ENCODE measurements at places on chromosomes 16 and 17.

DNA sequence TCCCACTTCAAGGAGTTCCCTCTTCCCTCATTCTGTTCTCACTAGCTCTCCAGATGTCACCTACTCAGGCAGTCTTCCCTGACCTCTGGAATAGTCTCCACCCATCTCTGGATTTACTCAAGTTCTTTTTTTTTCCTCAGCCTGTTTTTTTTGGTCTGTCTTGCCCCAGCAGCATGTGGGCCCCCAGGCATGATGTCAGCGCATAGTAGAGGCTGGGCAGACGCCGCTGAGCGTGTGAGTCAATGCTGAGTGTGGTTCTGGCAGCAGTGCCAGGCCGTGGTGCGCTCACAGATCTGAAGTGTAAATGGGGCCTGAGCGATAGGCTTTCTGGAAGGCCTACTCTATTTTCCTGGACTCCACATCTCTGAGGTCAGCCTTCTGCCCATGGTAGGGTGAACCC is 2.7 kb upstream of the KCNJ18 start:
- DNase-seq, result no peak

- DNase-seq, result no peak
Observed at GRCh38 chr16:53369921-53370320, 64.3 kb upstream of the RBL2 start.

DNA sequence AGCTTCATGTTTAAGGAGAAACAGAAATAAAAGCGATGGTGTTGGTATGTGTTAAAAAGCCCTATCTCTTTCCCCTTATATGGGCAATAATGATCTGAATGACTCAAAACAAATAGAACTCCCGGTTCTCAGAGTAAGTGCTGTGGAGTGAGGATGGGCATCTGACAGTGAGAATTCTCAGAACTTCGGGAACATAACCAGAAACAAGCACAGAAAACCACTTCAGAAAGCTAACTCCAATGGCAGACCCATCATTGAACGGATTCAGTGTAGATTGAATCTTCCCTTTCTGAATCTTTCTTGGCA is 67.2 kb downstream of the CDH8 start:
- DNase-seq, result no peak

DNA sequence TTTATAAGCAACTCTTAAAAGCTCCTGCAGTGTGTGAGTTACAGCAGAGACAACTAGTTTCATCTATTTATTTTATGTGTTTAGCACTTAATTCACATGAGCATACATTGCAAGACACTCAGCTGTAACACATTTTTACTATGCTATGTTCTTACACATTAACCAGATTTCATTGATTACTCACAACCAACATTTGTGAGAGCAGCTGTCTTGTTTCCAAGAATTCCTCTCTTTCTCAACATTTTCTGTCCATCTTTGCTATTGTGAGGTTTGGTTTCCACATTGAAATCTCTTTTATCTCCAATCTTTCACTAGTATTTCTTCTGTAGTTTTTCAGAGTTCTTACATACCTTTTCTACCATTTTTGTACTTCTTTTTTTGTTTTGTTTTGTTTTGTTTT is 51.2 kb downstream of the COPRS start:
- no peak for DNase-seq

DNA sequence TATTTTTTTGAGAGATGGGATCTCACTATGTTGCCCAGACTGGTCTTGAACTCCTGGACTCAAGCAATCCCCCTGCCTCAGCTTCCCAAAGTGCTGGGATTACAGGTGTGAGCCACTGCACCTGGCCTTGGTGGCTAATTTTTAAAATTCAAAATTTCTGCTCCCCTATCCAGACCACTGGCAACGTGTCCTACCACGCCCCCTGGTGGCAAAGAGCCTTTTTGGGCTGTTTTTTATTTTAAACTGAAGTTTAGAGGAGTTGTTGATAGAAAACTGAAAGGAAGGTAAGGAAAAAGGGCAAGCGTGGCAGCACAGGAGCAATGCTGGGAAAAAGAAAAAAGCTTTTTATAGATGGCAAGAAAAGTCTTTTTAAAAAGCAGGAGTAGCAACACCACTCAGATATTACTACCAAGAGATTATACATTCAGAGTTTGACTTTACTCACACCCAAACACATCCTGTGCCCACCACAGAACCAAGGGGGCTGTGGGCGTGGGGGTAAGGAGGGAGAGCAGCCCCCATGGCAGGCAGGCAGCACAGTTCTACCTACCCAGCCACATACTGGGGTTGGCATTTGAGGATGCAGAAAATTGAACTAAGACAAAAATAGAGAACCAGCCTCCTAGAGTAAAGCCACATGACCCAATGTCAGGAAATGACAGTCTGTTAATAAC is 4.2 kb upstream of the MXRA7 start:
- peak; percentile 72 for DNase-seq

DNA sequence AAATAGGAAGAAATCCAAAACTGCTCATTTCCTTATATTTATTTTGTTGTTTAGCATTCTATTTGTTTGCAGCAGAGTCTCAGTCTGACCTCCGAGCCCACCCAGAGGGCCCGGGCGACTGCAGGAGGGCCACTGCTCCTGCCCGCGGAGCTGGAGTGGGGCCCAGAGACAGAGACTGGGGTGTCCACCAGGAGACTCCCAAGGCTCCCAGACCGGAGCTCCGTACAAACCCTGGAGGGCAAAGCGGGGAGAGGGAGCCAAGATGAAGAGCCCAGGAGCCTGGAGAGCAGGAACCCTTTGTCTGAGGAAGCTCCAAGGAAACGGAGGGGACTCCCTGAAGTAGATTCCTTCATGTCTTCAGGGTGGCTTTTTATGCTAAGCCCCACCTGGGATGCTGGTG is 57.9 kb downstream of the AXIN2 start:
- no peak for DNase-seq

DNA sequence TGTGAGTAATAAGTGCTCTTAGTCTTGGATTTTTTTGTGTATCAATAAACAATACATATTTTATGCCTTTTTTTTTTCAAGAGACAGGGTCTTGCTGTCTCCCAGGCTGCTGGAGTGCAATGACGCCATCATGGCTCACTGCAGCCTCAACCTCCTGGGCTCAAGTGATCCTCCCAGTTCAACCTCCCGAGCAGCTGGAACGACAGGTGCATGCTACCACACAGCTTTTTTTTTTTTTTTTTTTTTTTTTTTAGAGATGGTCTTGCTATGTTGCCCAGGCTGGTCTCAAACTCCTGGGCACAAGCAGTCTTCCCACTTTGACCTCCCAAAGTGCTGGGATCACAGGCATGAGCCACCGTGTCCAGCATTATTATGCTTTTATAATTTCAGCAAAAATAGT is 13.0 kb downstream of the ACSF2 start:
- DNase-seq, result no peak

DNA sequence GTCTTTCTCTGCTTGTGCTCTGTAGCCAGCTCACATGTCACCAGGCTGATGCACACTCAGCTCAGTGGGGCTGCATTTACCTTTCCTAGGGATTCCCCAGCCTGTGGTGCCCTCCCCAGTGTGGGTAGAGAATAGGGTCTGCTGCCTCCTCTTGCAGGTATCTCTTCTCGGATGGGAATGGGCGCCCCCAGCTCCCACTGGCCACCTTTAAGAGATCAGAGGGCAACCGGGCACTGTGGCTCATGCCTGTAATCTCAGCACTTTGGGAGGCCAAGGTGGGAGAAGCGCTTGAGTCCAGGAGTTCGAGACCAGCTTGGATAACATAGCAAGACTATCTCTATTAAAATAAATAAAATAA is 3.3 kb downstream of the XYLT2 start:
- DNase-seq, result no peak

DNA sequence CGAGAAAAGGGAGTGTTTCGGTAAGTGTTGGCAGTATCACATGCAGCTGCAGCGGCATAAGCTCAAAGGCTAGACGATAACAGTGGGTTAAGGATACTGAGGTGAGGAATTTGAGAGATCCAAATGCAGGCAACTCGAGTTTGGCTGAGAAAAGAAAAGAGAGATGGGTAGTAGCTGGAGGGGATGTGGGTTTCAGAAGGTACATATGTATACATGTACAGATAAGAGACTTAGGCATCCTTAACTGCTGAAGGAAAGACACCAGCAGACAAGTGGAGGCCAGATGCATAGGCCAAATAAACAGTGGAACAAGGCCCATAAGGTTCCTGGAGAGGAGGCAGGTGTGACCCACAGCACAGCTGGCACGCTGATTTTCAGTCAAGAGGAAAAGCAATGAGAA is 86.6 kb upstream of the NETO2 start:
- DNase-seq, result no peak

- DNase-seq, result no peak
Observed at GRCh38 chr17:72711521-72712310, 380.8 kb downstream of the SLC39A11 start.

- DNase-seq, result peak; percentile 95
Observed at GRCh38 chr17:58329810-58330537, 1.4 kb upstream of the TSPOAP1 start.

DNA sequence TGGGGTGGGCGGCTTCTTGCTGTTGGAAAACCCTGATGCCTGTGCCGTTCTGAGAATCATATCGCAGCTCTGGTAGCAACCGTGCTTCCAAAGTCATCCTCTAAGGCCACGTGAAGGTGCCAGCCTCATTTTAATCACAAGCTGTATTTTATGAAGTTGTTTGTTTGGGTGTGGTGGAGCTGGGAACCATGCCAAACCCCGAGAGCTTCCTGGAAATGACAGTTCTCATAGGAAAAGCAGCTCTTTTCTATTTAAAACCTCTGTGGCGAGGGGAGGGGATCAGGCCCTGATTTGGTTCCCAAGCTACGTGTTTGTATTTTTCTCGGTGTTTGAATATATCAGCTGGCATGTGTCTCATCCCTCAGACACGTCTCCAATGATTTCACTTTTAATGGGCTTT is 21.7 kb downstream of the KNOP1 start:
- DNase-seq, result no peak

DNA sequence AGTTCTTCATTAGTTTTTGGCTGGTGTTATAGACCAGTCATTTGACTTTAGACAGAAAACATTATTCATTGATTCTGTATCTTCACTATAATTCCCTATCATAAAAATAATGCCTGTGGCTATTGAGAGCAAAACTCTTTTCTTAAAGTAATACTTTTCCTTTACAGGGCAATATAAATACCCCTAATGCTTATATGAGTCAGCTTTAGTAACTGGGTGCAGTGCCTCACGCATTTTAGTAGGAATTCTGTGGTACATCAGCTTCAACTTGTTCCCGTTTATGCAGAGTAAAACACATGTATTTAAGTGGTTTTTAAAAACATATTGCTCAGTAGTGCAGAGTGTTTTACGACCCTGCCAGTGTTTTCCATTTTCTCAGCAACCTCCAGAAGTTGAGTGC is 68.1 kb downstream of the SEC14L1 start:
- DNase-seq, result no peak

GRCh38 chr16:67199011-67199807 is at the start of gene ELMO3:
Gene ELMO3, plus strand, starts transcription at chr16:67199131. Its CDS starts 196 bp downstream, at chr16:67199327.
- DNase-seq, result no peak

DNA sequence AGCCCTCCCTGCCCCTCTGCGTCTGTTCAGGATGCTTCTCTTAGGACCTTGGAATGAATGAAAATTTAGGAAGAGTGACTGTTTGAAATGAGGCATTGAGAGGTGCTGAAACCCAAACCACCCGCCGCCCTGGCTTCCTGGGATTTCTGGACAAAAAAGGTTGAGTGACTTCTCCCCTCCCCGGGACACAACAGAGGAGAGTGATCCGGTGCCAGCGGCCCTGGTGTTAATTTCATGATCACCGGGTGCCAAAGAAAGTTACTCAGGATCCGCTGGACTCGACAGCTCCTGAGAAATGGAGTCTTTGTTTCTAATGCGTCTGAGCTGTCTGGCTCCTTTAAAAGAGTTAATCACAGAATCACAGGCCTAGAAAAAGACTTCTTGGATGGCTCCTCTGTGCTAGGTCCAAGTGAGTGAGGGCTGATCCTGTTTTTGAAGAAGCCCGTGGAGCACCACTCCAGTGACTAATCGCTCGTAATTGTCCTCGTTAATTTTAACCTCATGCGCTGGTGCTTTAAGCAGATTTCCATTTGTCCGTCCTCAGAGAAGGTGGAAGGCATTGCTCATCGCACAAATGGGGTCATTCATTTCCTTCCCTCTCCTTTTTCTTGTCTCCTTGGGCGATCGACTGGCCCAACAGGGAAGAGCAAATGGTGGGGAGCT is 144.4 kb upstream of the ZFHX3 start:
- no peak for DNase-seq

DNA sequence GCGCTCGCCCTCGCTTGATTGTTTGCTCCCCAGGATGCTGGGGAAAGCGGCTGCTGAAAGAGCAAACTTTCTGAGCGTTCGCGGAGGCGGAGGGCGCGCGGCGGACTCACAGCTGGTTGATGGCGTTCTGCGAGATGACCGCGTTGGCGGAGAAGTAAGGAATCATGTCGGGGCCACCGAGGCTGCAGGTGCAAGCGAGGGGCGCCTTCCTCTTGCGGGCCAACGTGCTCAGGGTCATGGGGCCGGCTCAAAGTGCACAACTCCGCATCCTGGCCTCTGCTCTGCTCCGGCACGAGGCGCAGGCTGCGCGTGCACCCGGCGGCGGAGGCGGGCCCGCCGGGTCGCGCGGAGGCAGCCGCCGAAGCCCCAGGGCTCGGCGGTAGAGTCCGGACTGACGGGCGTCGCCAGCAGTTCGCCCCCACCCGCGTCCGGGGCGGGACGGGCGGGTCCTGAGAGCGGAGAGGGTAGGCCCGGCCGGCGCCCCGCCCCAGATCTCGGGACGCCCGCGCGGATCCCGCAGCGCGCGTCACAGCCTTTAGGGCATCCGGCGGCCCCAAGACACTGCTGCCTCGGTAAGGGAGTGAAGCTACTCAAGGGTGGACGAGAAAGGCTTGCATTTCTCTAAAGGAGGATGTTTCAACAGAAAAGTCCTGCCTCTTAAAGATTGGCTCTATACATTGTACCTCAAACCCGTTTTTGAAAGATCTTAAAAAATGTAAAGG is 138.5 kb upstream of the CORO6 start:
- peak; percentile 94 for DNase-seq

DNA sequence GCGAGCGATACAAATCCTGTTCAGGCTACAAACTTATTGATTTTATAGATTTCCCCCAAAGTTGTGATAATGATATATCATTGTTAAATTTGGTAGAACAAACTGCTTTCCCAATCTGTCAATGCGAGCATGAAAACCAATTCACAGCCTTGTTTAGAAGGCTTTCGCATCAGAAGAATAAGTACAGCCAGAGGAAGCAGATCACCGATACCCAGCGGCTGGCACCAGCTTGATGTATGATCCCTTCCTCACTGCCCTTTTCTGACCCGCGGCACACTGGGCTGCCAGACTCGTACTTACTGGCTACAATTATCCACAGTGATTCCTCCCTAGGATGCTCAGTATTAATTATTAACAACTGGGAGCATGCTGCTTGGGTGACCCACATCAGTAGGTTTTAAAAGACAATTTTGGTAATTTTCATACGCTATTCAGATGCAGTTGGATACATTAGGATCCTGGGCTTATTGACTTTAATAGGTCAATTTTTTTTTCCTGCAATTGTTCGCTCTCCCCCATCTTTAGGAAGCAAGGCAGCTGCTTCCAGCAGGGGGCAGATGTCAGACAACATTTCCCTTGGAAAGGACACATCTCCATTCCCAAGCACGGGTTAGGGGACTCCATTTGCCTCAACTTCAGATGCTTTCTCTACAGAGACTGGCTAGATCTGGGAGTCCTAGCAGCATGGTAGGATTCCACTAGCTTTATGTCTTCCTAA is 582.7 kb upstream of the PSMD7 start:
- DNase-seq, result no peak

All from activated CD4-positive, alpha-beta T cell treated with anti-CD3 and anti-CD28 coated beads, Interleukin-2, amount 50 U/mL, for 16 hours (primary cell).